ENCODE measurements at places on chromosomes 2 and 18.

DNA sequence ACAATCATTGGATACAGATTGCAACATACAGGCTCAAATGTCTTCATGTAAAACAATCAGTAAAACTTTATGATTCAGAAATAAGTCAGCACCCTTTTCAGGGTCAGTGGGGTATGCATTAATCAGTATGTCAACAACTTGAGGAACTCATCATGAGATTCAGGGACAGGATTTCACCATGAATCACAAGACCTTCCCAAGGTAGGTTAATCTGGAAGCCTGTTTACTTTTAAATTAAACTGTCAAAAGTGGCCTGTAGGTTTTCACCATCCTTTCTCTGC lies 104.8 kb downstream of the SP100 start:
- DNase-seq: no peak

DNA sequence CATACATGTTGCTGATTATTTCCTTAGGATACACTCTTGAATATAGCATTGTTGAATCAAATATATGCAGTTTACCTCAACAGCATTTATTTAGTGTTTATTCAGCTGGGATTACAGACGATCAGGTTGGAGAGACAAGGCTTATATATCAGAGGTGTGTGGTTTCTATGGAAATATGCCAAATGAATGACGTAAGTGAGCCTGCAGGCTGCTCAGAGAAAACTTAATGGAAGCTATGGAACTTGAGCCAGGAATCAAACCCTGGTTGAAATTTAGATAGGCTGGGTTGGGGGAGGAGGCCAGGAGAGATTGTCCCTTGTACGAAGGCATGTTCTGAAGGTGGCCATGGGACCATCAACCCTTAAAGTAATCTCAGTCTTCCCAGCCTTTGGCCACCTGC lies 79.5 kb downstream of the INPP4A start:
- no peak for DNase-seq

DNA sequence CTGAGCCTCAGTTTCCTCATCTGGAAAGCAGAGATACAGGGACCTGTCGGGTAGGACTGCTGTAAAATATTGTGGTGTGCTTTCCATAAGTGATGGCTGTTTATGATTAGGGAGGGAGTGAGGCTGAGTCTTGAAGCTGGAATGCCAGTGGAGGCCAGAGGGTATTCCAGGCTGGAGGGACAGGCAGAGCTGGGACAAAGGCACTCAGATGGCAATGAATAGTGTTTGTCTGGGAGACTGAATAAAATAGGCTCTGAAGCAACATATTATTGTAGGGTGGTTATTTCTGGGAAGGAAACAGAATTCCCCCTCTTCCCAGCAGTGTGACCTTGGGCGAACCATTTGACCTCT lies 120.7 kb downstream of the INHBB start:
- no peak for DNase-seq

- DNase-seq: no peak
Measured at GRCh38 chr2:127235082-127235702, 15.1 kb upstream of the CYP27C1 start.

- no peak for DNase-seq
Measured at GRCh38 chr18:57054891-57055290, 92.0 kb upstream of the BOD1L2 start.

Data from T-helper 2 cell (primary cell).